ENCODE measurements at places on chromosomes 1 and 21.

GRCh38 chr1:185438936-185439335 lies 121.9 kb upstream of the IVNS1ABP start:
- DNase-seq: peak; percentile 70

- no peak for DNase-seq
These were observed 1186.5 kb upstream of the TMPRSS15 start for GRCh38 chr21:19590044-19590443.

GRCh38 chr21:45949928-45950739 lies 31.4 kb upstream of the COL6A1 start:
- DNase-seq: no peak

- DNase-seq: no peak
These were observed 18.2 kb downstream of the RNF19B start for GRCh38 chr1:32946413-32946812.

DNA sequence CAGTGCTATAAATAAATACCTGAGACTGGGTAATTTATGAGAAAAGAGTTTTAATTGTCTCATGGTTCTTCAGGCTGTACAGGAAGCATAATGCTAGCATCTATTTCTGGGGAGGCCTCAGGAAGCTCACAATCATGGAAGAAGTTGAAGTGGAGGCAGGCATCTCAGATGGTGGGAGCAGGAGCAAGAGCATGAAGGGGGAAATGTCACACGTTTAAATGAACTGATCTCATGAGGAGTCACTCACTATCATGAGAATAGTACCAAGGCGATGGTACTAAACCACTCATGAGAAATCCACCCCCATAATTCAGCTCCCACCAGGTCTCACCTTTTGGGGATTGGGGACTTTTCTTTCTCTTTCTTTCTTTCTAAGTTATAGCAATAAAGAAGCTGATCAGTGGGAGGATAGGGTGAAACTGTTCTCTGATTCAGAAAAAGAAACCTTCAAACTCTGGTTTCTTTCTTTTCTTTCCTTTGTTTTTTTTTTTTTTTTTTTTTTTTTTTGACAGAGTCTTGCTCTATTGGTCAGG lies 17.1 kb upstream of the SPAG17 start:
- no peak for DNase-seq

- DNase-seq: no peak
These were observed 7.3 kb upstream of the SEC16B start for GRCh38 chr1:177977141-177977540.

DNA sequence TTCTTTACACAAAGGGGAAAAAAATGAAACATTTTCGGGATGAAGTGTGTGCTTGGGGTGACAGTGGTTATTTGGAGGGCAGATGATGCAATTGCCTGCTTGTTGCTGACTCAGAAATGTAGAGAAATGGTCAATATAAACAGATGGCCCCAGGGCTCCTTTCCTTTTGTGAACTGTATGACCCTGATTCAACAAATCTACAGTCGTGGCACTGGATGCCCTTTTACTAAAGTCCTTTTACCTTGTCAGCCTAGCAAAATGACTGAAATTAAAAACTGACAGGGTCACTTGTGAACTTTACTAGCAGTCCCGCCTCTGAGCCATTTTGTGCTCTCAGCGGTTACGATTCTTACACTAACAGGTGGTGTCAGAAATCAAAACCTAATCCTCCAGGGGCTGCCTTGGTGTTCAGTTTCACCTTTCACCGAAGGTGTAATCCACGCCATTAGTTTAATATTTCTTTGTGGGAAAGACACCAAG lies 49.8 kb downstream of the GREM2 start:
- no peak for DNase-seq
